NCI-H2171 (cell line): ENCODE measurements at places on chromosomes 6 and 20.

DNA sequence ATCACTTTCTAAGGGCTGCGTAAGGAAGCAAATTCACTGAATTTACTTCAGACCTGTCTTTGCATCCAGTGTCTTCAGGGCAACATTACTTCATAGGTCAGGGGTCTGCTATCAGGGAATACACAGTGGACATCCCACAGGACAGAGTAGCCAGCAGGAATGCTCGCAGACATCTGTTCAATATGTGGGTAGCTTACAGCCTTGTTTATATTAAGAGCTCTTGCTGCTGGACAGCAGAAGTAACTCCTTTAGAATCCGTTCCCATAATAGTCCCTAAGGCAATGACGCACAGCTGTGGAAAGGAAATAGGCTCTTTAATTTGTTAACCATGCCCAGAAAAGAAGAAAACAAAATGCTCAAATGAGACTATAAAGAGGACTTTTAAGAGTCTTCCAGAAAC, 198.7 kb downstream of the MOXD1 start:
- DNase-seq = no peak

GRCh38 chr6:32692019-32692418, 25.6 kb upstream of the HLA-DQB1 start:
- no peak for DNase-seq

DNA sequence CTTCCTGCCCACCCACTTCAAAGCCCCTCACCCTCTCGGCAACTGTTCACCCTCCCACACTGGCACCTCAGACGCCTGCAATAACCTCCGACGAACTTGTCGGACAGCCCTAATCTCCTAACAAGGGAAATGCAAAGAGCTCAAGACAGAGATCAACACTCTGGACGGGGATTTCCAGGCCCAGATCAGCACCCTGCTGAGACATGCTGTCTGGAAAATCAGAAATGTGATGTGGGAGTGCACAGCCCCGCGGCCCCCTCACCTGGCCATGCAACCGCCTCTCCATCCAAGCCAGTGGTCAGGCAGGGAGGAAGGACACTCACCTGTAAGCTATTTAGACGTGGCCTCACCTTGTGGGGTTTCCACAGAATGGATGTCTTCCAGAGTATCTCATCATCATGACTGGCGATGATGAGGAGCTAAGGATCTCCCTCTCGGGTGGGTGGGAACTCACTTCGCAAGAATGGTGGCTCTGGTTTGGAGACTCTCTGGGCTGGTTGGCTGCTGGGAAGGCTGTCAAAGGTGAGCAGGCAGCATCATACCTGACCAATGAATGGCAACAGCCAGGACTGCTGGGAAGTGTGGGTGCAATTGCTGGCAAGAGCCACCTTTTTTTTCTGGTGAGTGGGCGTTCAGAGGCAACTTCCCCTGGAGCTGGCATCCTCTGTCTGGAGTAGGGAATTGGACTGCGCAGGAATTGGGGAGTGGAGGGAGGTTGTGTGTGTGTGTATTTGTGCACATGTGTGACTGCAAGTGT, 28.1 kb upstream of the ADTRP start:
- no peak for DNase-seq

- DNase-seq = no peak
Measured at GRCh38 chr20:63941282-63942081, 14.7 kb downstream of the UCKL1 start.
